Ureter (tissue), 1 donor: ENCODE measurements at places on chromosomes 4 and X. TPM values are rescaled to one million over a fixed set of nuclear protein-coding genes. Genes with fewer than 3 reads are reported as not detected.

DNA sequence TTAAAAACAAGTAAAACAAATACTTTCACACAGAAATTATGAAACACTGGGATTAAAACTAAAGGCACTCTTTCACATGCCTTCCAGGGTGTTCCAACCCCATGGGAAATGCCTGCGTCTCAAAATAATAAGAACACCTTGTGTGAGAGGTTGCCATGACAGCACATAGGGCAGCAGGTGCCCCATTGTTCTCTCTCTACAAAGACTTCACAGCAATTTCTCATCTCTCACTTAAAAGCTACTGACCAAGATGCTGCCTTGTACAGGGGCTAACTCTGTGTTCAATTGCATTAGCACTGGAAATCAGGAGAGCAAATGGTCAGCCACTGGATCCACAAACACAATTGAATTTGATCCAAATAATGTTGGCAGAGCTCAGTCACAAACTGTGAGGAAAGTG is 102.5 kb upstream of the GALNTL6 start:
- no peak for DNase-seq

The PITX2 gene
- total RNA-seq = not detected

- peak; percentile 73 for DNase-seq
These were observed 99.0 kb upstream of the MAML3 start for GRCh38 chr4:140252742-140253555.

DNA sequence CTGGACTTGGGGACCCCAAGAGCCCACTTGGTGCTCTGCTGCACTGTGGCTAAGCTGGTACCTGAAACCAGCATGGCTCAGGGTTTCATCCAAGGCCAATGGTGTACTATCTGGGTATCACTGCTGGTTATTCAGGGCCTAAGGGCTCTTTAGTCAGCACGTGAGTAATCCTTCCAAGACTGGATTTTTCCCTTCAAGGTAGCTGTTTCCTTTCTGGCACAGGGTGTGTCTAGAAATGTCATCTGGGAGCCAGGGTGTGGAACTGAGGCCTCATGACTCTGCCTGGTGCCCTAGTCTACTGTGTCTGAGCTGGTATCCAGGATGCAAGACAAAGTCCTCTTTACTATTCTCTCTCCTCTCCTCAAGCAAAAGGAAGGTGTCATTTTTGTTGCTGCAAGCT is 99.0 kb upstream of the QRFPR start:
- DNase-seq = no peak

GRCh38 chrX:132393085-132393484 is 95.8 kb downstream of the MBNL3 start:
- no peak for DNase-seq

- no peak for DNase-seq
These were observed 109.3 kb downstream of the MGST2 start for GRCh38 chr4:139774759-139775487.

- no peak for DNase-seq
These were observed 83.5 kb upstream of the INTU start for GRCh38 chr4:127548990-127549925.

- DNase-seq = no peak
These were observed 103.1 kb upstream of the GPRIN3 start for GRCh38 chr4:89410687-89411086.

The HSFX3 gene
- total RNA-seq = not detected

DNA sequence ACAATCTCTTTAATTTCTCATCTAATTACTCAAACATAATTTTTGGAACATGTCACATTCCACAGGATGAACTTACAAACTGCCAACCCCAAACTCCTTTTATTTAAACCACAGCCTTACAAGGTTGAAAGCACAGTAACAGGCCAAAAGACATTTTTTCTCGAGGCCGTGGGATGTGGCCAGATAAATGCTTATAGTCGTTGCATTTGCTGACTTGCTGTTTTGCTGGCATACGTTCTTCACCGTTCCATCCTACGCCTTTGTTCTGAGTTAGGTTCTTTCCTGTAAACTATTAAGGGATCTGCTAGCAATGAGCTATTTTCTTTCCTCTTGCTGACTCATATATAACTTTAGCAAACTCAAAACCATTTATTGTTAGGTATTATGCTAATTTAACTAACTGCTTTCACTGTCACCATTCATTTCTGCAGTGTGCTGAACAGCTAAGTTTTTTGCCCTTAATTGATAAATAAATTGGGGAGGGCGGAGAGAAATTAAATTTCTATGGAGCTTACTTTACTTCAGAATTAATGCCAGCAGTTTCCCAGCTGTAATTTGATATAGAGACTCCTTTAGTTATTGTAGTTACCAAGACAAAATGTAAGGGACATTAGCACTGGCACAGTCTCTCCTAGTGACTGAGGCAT is 135.1 kb upstream of the PACRGL start:
- DNase-seq = no peak

- DNase-seq = no peak
These were observed 40.4 kb upstream of the AR start for GRCh38 chrX:67503453-67503852.

DNA sequence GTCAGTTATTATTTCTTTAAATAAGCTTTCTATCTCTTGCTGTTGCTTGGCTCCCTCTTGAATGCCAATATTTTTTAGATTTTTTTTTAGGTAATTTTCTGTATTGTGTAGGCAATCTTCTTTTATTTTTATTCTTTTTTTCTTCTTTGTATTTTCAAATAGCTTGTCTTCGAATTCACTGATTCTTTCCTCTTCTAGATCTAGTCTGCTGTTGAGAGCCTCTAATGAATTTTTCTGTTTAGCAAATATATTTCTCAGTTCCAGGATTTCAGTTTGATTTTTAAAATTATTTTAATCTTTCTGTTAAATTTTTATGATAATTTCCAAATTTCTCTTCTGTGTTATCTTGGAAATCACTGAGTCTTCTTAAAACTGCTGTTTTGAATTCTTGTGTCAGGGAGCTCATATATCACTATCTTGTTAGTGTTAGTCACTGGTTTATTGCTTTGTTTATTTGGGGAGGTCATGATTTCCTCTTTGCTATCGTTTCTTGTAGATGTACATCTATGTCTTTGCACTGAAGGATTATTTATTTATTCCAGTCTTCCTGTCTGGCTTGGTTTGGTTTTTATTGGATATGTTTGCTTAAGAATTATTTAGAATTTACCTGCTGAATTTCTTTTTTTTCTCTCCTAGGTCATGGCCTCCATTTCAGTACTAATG is 39.9 kb upstream of the GPRIN3 start:
- DNase-seq = no peak

GRCh38 chr4:26345565-26345938 is 24.7 kb downstream of the RBPJ start:
- DNase-seq = no peak

The PAGE5 gene
- not detected for total RNA-seq

The ZNF630 gene
- 5.4 TPM for total RNA-seq

The OTUD6A gene
- not detected for total RNA-seq
